ENCODE measurements at places on chromosomes 7 and 10. TPM values are rescaled to one million over a fixed set of nuclear protein-coding genes. Genes with fewer than 3 reads are reported as not detected.

GRCh38 chr7:22983257-22983855 is 30.6 kb downstream of the HYCC1 start:
- DNase-seq: no peak

DNA sequence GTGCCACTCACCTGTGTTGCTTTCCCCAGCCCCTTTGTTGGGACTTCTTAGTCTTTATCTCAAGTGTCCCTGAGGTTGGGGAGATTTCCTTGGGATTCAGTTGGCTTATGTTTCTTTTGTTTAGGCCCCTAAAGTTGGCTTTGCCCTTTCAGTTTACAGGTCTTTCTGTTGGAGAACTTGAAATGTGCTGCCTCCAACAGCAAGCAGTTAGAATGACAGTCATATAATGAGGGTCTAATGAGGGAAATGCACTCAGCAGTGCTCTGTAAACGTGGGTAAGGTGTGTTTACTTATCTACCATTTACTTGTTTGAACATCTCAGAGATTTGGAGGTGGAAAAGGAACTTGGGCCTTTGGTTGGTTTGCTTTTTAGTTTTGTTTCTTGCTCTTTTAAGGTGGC is 191.4 kb upstream of the STK17A start:
- no peak for DNase-seq

- no peak for DNase-seq
Observed at GRCh38 chr7:75711656-75712514, 26.9 kb downstream of the HIP1 start.

DNA sequence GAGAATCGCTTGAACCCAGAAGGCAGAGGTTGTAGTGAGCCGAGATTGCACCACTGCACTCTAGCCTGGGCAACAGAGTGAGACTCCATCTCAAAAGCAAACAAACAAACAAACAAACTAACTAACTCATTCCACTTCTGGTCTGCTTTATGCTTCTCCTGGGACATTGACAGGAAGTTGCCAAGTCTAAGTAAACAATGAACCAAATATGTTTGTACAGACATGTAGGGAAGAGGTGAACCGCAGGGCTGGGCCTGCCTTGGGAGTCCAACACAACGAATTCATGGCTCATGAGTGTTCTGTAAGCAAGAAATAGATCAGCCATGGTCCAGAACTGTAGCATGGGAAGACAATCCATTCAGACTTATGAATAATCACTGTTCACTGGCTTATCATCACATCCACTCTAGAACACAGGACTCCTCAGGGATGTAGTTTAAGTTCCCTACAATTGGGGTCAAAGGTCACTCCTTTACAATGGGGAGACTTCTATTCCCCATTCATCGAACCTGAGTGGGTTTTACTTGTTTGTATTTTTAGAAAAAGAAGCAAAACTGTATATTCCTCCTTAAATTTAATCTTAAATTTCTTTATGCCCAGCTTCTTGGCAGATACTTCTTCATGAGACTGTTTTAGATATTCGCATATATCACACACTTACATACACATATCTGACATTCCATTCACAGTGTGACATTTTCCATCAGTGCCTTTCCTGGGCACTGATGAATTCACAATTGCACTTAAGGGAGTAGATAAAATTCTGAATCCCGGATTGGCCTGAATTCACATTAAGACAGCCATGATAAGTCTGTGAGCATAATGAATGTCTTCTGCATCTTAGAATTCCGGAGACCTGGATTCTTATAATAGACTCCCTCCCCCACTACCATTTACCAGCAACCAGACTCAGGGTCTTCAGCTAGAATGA is 159.1 kb upstream of the EEPD1 start:
- DNase-seq: no peak

- no peak for DNase-seq
Observed at GRCh38 chr7:21448974-21449373, 21.1 kb downstream of the SP4 start.

GRCh38 chr10:21510241-21511094 is 15.0 kb downstream of the SKIDA1 start:
- DNase-seq: no peak

GRCh38 chr10:116947841-116948529 is 57.0 kb downstream of the SHTN1 start:
- DNase-seq: no peak

DNA sequence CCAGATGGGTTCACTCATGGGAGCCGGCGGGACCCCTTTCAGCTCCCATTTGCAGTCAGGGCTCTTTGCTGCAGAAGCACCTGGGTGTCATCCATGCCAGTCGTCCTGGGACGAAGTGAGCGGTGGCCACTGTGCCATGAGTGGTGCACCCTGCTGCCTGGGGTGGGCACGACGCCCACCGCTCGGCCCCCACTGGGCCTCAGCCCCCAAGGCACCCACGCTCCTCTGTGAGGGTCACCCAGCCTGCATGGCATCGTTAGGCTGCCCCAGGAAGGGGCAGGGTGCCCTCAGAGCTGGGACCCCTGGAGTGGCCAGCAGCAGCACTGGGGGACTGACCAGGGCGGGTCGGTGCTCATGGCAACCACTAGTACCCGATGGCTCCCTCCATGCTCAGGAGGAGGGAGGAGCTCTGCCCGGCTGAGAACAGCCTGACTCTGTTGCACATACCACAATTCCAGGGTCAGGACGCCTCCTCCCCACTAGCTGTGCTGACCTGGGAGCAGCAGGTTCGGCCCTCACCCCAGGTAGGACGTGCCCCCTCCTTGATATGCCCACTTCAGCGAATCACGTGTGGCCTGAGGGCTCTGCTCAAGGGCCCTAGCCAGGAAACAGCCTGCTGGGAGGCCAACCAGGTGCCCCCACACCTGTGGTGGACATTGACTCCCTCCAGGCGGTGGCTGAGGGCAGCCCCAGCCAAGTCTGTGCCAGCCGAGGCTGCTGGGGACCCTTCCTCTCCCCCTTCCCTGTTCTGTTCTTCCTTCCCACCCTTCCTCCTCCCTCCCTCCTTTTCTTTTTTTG is 28.5 kb upstream of the CFAP46 start:
- DNase-seq: no peak

DNA sequence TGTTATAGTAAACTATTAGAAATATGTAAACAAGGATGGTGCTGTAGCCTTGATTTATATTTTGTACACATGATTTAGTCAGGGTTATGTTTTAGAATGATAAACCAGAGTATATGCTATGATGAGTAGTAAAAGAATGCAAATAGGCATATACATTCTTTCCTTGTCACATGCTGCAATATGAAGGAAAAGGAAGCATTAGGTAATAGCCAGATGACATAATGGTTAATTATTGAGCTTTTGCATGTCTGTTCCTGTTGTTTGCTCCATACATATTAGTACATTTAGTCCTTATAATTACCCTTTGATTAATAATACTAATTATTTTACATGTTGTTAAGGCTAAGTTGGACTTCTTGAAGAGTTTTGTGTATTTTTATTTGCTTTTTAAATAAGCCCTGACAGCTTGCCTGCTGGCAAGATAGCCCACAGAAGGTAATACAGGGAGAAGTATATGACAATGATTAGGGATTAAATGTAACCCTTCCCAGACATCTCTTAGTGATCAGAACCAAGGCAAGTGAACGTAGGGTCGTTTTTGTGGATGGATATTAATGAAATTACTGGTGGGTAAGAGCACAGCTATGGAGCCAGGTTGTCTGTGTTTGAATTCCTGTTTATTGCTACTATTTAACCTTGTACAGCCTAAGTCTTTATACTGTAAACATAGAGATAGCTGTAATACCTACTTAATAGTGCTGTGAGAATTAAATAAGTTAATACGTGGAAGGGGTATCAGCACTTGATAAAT is 68.4 kb downstream of the PHTF2 start:
- no peak for DNase-seq

- DNase-seq: no peak
Observed at GRCh38 chr7:41826641-41827040, 123.8 kb upstream of the INHBA start.

DNA sequence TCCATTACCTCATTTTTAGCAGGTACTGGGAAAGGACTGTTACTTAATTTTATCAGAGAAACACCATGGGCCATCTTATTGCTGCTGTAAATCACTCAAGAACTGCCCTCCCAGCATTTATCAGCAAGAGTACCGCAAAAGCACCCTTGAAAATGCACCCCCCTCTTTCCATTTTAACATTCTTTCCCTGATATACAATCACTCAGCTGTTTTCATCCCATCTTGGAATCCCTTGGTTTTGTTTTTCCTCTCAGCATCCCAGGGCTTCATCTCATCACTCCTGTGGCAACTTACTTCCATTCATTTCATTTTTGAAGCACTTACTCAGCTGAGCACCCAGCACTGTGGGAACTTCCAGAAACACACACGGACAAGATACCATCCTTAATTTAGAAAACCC is 36.5 kb downstream of the RAPGEF5 start:
- no peak for DNase-seq

GRCh38 chr10:49298983-49299815 is at the start of gene C10orf71:
C10orf71 (plus strand) TSS chr10:49299170; CDS start chr10:49322546, 23,376 bp downstream.
- DNase-seq: peak; percentile 36

DNA sequence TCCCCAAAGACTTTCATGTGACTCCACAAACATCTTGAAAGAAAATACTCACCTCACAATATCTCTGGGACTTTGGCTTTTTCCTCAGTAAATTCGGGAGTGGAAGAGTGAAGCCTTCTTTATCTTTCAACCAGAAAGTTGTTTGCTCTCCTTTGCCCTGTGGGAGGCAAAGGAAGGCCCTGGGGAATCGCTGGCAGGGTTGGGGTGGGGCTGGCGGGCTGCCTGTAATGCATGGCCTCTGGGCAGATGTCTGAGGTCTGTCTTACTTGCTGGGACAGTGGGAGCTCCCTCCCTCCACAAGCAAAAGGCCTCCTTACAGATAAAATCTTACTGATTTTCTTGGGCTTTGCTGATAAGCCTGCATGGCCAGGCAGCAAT is 24.9 kb downstream of the TECTB start:
- no peak for DNase-seq

DNA sequence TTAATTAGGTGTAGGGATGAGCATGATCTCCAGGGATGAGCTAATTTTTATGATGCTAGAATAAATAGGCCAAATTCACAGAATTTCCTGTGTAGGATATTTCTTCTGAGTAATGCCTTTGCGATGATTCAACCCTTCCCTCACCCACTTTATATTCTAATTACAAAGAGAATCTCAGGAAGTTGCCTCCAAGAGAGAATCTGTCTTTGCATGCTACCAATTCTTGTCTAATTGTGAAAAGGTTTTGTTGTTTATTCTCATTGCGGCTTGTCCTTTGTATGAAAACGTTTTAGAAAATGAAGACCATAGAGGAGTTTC is 6.3 kb downstream of the C7orf57 start:
- no peak for DNase-seq

DNA sequence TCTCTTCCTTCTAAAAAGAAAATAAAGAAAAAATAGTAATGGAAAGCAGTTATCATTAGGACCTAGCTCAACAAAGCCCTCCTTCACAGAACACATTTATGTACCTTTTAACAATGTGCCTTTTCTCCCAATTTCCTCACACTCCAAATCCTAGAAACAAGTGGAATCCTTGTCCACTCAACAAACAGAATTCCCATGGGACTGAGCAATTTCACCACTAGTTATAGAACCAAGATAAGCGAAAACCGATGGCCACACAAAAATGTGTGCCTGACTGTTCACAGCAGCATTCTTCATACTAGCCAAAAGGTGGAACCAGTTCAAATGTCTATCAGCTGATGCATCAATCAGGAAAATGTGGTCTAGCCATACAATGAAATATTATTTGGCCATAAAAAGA is 17.3 kb downstream of the DCLRE1C start:
- no peak for DNase-seq

DNA sequence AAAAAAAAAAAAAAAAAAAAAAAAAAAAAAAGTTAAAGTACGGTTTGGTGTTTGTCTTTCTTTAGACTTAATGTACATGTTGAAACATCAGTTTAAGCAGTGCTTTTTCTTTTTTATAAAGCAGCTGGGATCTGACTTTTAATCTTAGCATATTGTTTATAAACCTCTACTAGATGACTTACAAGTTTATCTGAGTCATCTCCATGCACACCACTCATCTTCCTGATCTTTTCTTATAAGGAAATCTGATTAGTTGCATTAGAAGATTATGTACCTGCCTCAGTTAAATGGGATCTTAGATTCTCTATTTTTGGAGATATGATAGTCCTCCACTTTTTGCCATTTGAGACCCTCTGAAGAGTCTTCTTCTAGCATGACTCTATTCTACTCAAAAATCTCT is 391.9 kb upstream of the LRGUK start:
- no peak for DNase-seq

NKX2-3 gene
- polyA plus RNA-seq: not detected

SNX8 gene
- 38.1 TPM for polyA plus RNA-seq

PPP1R3A gene
- not detected for polyA plus RNA-seq

SLC26A3 gene
- polyA plus RNA-seq: 0.17 TPM

ATRNL1 gene
- 33.2 TPM for polyA plus RNA-seq
